ENCODE measurements at places on chromosomes 7 and 10.

GRCh38 chr10:107790271-107790670 lies 625.8 kb upstream of the SORCS1 start:
- peak; percentile 45 for DNase-seq

DNA sequence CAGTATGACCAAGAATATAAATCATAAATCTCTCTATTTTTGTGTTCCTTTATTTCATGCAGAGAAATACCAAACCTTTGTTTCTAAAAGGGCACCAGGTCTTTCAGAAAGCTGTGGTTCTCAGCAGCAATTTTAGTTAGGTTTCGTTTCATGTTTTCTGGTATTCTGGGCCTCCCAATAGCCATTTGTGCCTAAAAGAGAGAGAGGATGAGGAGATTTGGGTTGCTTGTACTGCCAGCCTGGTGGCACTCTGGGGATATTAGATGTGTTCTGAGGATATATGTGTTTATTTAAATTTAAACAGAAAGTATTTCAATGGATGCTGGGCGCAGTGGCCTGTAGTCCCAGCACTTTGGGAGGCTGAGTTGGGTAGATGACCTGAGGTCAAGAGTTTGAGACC lies 471.7 kb downstream of the AUTS2 start:
- DNase-seq = no peak

- DNase-seq = peak; percentile 71
These were observed 12.9 kb downstream of the AGK start for GRCh38 chr7:141563956-141564623.

- DNase-seq = no peak
These were observed 100.4 kb downstream of the TAX1BP1 start for GRCh38 chr7:27840313-27840712.

- DNase-seq = no peak
These were observed 15.3 kb downstream of the HIP1 start for GRCh38 chr7:75723444-75723843.

DNA sequence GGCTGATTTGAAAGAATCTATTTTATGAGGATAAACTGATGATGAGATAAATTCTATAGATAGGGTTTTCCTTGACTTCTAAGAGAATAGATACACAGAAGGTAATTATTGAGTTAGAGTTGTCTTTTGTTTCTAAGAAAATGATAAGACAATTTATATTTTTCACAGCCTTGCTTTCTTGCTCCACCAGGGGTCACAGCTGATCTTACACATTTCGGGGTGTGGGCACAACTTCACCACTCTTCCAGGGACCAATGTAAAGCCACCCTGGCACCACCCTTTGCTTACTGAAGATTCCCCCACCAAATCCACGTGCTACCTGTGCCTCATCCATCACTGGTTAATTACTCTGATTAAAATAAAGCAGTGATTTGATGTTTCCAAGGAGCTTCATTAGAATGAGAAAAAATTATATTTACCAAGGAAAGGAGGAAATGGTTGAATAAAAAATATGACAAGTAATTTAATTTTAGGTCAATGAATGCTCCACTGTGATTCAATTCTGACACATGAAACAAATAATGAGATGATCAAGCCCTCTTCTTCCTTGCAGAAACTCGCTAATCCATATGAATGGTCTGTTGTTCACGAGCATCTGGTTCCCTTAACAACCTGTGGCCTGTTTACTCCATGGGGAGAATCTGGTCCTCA lies 177.3 kb upstream of the TNS3 start:
- no peak for DNase-seq

GRCh38 chr7:118369987-118370386 lies 145.5 kb downstream of the ANKRD7 start:
- no peak for DNase-seq

GRCh38 chr10:84190621-84191020 lies 3.7 kb upstream of the CDHR1 start:
- DNase-seq = no peak

DNA sequence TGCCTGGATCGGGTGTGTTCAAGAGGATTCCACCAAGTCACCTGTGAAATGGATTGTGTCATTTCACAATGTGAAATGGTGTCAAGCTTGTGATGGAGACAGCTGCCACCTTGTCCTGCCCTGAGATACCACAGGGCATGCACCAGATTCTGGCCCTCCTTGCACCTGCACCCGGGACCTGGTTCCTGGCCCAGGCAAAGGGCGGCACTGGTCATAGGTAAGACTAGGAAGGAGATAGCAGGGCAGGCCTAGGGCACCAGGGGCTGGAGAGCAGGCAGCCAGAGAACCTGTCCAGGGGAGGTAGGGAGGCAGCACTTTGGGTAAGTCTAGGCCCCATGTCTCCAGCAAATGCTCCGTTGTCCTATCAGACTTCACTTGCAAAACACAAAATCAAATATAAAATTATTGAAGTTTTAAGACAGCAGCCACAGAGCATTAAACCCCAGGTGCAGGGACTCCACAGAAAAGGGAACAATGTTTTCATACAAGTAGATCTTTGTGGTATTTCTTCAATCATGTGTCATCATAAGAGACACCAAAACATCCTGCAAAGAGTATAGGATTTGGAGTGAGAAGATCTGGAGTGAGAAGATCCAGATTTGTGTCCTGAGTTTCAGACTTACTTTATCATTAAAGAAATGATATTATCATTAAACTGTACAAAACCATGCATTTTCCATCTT lies 22.7 kb upstream of the ZNF800 start:
- no peak for DNase-seq

- no peak for DNase-seq
These were observed 72.9 kb downstream of the ADK start for GRCh38 chr10:74223755-74224529.

DNA sequence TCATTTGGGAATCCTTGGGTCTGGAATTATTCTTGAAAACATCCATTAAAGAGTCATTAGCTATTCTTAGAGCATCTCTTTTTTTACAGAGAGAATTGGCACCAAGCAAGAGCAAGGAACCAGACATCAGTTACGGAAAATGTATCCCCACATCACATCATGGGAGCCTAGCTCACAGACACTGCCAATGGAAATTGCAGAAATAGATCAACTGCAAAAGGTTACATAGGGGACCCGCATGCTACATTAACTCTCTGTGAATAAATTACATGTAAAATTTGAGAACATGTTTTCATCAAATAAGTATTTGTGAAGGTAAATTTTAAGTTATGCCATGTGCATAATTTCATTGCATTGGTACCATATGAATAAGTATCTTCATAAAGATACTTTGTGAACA lies 224.8 kb downstream of the ZNF248 start:
- no peak for DNase-seq

DNA sequence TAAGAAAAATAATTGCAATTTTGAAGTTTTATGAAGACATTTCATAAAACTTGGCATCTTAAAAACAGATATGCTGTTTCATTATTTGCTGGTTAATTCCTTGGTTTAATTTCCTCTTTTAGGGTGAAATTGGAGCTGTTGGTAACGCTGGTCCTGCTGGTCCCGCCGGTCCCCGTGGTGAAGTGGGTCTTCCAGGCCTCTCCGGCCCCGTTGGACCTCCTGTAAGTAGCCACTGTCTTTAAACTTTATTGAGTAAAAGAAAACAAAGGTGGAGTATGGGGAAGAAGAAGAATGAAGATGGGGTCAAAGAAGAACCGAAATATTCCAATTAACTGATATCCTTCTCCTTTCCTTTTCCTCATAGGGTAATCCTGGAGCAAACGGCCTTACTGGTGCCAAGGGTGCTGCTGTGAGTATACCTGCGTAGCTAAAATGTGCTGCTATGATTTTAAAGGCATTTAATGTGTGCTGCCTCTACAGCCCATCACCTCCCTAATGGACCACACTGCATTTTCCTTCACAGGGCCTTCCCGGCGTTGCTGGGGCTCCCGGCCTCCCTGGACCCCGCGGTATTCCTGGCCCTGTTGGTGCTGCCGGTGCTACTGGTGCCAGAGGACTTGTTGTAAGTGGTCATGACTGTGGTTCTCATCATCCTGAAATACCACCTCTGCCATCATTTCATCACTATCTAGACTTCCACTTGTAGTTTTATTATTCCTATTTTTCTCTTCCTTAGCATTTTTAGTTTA lies 14.7 kb downstream of the COL1A2 start:
- DNase-seq = no peak

GRCh38 chr7:118003476-118003875 lies 130.2 kb upstream of the CTTNBP2 start:
- no peak for DNase-seq

DNA sequence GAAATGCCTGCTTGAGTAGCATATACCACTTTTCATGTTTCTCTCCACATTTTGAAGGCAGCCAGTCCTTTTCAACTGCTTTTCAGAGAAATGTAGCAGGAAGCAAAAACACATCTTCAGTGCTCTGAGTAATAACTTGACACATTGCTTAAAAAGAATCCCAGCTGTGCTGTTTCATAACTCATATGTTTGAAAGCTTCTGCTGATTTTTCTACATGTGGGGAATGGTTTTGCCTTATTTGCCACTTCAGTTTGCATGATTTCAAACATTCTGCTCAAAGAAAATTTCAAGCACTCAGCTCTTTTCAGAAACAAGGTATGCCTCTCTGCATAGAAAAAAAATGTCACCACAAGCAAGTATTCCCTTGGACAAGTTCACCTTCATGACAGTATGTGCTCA lies 732.8 kb downstream of the POM121L12 start:
- DNase-seq = no peak

GRCh38 chr7:86645225-86645608 lies 1.5 kb downstream of the GRM3 start:
- DNase-seq = peak; percentile 30

- no peak for DNase-seq
These were observed 25.5 kb downstream of the MMRN2 start for GRCh38 chr10:86931872-86932271.

DNA sequence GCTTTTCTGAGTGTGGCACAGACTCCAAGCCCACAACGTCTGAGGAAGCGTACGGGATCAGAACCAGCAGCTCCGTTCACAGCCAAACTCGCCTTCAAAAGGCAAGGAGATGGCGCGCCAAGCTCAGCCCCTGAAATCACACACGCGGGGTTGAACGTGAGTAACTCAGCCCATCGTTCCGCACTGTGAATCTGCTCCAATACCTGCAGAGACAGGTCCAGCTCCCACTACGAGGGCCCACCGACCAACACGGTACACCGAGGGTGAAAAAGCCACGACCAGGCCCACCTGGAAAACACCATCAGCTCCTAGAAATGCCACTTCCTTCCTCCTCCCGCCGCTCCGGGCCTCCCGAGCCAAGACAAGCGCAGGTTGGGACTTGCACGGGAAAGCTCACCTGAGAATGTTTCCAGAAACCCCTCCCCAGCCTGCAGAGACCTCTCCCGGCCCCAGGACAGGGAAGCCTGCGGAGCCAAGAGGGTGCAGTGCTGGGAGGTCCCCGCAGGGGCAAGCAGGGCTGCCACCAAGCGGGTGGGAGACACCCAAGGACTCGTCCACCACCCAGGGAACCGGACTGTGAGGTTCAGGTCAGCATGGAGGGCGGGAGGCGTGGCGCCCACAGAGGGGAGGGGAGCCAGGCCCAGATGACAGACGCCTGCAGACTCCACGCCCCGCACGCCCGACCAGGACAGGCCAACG lies 93.9 kb upstream of the PDGFA start:
- DNase-seq = no peak

DNA sequence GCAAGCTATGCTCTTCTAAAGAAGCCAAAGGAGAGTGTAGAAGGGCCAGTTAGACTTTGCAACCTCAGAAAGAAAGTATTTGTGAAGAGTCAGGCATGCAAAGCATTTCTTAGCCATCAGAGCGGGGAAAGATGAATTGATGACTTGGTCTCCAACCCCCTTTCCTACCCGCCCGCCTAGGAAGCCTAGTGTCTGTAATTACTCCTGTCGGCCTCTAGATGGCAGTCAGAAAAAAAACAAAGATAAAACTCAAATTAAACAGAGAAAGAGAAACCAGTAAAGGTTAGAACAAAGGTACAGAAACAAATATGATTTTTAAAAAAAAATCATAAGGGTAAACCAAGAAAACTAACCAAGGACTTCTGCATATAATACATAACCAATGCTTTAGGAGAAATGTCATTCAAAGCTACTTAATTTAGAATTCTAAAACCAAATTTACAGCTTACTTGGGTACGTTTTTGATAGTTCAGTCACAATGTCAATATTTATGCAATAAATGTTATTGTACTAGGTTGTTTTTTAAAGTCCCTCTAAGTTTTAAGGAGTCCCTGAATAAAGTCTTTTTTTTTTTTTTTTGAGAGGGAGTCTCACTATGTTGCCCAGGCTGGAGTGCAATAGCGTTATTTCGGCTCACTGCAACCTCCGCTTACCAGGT lies 97.6 kb downstream of the LYZL1 start:
- DNase-seq = peak; percentile 72

DNA sequence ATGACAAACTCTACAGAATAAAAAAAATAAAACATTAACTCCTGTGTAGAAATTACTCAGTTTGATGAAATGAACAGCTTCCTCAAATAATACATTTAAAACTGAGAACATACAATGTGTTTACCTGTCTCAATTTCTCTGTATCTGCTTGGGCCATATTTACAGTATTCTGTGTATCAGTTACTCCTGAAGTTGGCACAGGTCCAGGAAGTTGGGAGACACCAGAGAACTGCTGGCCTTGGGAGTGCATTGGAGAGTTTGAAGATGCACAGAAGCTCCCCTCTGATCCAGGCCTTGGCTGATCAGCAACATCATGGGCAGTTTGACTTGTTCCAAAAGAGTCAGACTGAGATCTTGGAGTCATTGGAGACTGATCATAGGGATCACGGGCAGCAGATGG lies 155.1 kb downstream of the GALNT11 start:
- DNase-seq = no peak

- DNase-seq = no peak
These were observed 4.3 kb downstream of the IL15RA start for GRCh38 chr10:5973069-5973468.

DNA sequence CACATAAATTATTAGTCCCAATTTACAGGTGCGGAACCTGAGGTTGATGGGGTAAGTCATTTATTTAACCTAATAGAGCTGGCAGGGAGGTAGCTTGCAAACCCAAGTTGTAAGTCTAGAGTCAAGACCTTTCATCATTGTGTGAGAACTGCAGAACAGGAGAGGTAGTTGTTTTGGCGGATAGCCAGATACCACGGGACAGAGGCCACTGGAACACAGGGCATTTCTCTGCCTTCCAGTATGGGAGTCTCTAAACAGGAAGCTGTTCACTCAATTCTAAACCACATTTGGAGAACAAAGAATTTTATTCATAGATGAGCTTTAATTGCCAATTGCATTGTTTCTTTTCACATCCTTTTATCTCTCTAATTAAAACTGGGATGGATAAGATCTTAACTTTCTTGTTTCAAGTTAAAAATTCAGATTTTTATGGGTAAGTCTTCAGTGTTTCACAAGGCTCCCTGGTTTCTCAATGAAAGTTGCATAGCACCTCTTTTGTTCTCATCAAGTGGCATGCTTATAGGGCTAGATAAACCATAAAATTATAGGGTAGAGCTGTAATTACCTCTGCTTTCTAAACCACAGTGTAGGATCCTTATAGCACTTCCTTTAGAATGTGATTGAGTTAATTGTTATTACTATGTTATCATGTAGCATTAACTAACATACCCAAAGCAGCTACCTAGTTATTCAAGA lies 489.0 kb downstream of the GATA3 start:
- DNase-seq = no peak

GRCh38 chr7:3250725-3251124 lies 50.3 kb upstream of the SDK1 start:
- no peak for DNase-seq
